ENCODE measurements at places on chromosomes 2 and 18. TPM values are rescaled to one million over a fixed set of nuclear protein-coding genes. Genes with fewer than 3 reads are reported as not detected.
A peak's percentile ranks its signal among the peaks of the same experiment; 100 is the strongest.

GRCh38 chr2:60370814-60371213 is 182.6 kb downstream of the BCL11A start:
- no peaks in the 10 kb centered on the region for H3K27me3 ChIP-seq
- no peak overlapping the region for H3K4me3 ChIP-seq
- H3K27ac ChIP-seq: no peak overlapping the region
- no peaks in the 10 kb centered on the region for H3K36me3 ChIP-seq
- H3K4me1 ChIP-seq: no peaks in the 10 kb centered on the region

DNA sequence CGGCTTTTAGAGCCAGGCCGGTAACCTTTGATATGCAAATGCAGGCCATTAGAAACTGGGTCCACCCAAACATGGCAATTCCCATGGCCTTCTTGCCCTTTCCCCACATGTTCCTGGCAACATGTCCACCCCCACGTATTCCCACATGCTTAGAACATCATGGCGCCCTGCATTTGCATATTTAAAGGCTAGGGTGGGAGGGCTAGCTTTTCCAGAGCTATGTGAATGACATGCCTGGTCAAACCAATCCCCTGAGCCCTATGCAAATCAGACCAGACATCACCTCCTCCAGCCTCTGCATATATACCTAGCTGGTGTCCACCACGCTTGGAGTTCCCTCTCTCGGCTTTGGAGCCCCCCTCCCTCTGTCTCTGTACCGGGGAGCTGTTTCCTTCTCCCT is 481.9 kb downstream of the CDH2 start:
- DNase-seq: no peak
- H3K27me3 ChIP-seq: no peaks in the 10 kb centered on the region
- H3K27ac ChIP-seq: no peak overlapping the region

DNA sequence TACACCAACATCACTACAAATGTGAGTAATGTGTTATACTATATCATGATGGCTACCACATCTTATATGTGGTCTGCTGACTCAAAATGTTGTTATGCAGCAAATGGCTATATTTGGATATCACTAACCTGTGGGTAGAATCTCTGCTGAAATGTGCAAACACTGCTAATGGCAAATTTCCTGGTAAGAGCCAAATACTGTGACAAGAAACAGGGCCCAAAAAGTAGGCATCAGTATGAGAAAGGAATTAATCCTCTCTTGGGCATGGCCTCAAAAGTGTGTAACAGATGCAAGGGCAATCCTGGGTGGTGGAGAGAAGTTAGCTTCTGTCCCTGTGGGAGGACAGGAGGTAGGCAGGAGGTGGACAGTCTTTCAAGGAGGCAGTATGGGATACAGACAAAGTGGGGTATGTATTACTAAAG is 13.3 kb downstream of the ATF2 start:
- H3K4me1 ChIP-seq: no peaks in the 10 kb centered on the region
- H3K4me3 ChIP-seq: no peak overlapping the region
- no peak overlapping the region for H3K27ac ChIP-seq
- H3K27me3 ChIP-seq: no peaks in the 10 kb centered on the region
- no peak for DNase-seq

GRCh38 chr18:60698901-60699300 is 326.3 kb upstream of the MC4R start:
- no peaks in the 10 kb centered on the region for H3K27me3 ChIP-seq
- H3K4me1 ChIP-seq: no peaks in the 10 kb centered on the region
- no peak overlapping the region for H3K27ac ChIP-seq

- DNase-seq: no peak
- H3K4me1 ChIP-seq: no peaks in the 10 kb centered on the region
- H3K36me3 ChIP-seq: no peaks in the 10 kb centered on the region
- H3K27ac ChIP-seq: no peak overlapping the region
Observed at GRCh38 chr2:205954707-205955106, 131.3 kb downstream of the INO80D start.

GRCh38 chr2:45274250-45274926 is 265.1 kb upstream of the SIX2 start:
- H3K27me3 ChIP-seq: no peaks in the 10 kb centered on the region
- no peak overlapping the region for H3K4me3 ChIP-seq
- H3K27ac ChIP-seq: peak overlapping the region; percentile 48
- no peaks in the 10 kb centered on the region for H3K36me3 ChIP-seq
- DNase-seq: peak; percentile 22

- H3K4me3 ChIP-seq: no peak overlapping the region
- DNase-seq: peak; percentile 53
- H3K27me3 ChIP-seq: no peaks in the 10 kb centered on the region
Observed at GRCh38 chr2:234911271-234911670, 40.5 kb upstream of the SH3BP4 start.

DNA sequence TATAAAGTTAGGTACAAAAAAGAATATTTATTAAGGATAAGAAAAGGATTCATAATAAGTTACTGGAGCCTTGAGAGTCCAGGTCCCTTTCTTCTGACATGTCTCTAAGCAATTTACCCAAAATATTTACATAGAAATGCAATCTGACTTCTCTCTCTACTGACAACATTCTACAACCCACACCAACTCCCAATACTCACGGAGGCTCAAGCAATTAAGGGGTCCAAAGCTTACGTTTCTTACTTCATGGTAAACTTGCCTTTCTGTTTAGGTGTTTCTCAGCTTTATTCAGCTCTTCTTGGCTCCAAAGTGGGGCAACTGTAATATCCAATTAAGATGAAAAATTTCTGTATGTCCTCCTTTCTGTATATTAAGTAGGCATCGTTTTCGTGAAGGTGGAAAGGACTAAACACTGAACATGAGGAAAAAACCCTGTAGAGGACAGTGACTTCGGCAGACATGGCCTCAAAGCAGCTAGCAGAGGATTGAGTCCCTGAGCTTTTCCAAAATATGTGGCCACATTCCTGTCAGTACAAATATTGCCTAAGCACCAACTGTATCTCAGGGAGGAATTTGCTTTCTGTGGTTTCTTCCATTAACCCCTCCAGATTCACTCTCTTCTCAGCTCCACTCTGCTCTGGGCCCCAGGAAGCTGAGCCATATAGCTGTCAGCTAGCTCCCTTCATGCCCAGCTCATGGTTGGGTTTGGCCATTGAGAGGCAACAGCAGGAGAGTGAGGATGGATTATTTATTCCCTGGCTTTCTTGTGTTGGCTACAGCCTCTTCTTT is 67.9 kb upstream of the GLS start:
- no peaks in the 10 kb centered on the region for H3K36me3 ChIP-seq
- no peaks in the 10 kb centered on the region for H3K4me1 ChIP-seq
- H3K27me3 ChIP-seq: no peaks in the 10 kb centered on the region
- DNase-seq: no peak
- H3K27ac ChIP-seq: no peak overlapping the region

- no peak overlapping the region for H3K4me3 ChIP-seq
- H3K27ac ChIP-seq: peak overlapping the region; percentile 43
- no peaks in the 10 kb centered on the region for H3K36me3 ChIP-seq
- peak; percentile 30 for DNase-seq
Observed at GRCh38 chr2:216554755-216555154, 56.1 kb downstream of the RPL37A start.

- H3K36me3 ChIP-seq: no peaks in the 10 kb centered on the region
- no peak for DNase-seq
- H3K4me3 ChIP-seq: no peak overlapping the region
- H3K4me1 ChIP-seq: no peaks in the 10 kb centered on the region
Observed at GRCh38 chr2:60629801-60630385, 76.4 kb upstream of the BCL11A start.

GRCh38 chr2:199433204-199433832 is 24.4 kb downstream of the SATB2 start:
- H3K36me3 ChIP-seq: no peaks in the 10 kb centered on the region
- DNase-seq: no peak
- H3K27me3 ChIP-seq: no peaks in the 10 kb centered on the region
- no peaks in the 10 kb centered on the region for H3K4me1 ChIP-seq
- H3K4me3 ChIP-seq: no peak overlapping the region

GRCh38 chr2:30871980-30872789 is 64.9 kb upstream of the CAPN13 start:
- H3K4me3 ChIP-seq: no peak overlapping the region
- no peak overlapping the region for H3K27ac ChIP-seq
- DNase-seq: no peak
- no peaks in the 10 kb centered on the region for H3K4me1 ChIP-seq
- no peaks in the 10 kb centered on the region for H3K36me3 ChIP-seq

GRCh38 chr2:196370381-196370780 is 199.0 kb upstream of the STK17B start:
- H3K4me3 ChIP-seq: no peak overlapping the region
- H3K36me3 ChIP-seq: no peaks in the 10 kb centered on the region
- H3K27ac ChIP-seq: no peak overlapping the region
- no peaks in the 10 kb centered on the region for H3K4me1 ChIP-seq
- no peak for DNase-seq
- no peaks in the 10 kb centered on the region for H3K27me3 ChIP-seq

DNA sequence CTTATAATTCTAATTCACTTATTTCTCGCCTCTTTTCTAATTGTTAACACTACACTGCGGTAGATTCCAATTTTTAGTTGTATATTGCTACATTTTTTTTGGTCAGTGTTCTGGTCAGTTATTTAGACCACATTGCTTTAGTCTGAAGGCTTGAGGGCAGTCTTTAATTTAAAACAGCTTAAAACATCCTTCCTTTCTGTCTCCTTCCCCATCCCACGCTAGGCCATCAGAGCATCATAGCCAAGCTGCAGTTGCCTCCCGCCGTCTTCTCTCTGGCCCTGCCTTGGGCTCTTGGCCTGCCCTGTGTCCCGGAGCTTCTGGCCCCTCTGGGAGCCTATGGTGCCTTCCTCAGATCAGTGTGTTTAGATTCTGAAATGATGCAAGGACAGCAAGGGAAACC is 52.6 kb upstream of the GLI2 start:
- no peak for DNase-seq
- no peak overlapping the region for H3K27ac ChIP-seq
- H3K4me1 ChIP-seq: peaks cover 8% of the 10 kb centered on the region
- no peaks in the 10 kb centered on the region for H3K36me3 ChIP-seq

GRCh38 chr18:13393338-13393737 is 174.8 kb downstream of the LDLRAD4 start:
- H3K27ac ChIP-seq: no peak overlapping the region
- no peaks in the 10 kb centered on the region for H3K36me3 ChIP-seq
- H3K27me3 ChIP-seq: no peaks in the 10 kb centered on the region
- no peak overlapping the region for H3K4me3 ChIP-seq

DNA sequence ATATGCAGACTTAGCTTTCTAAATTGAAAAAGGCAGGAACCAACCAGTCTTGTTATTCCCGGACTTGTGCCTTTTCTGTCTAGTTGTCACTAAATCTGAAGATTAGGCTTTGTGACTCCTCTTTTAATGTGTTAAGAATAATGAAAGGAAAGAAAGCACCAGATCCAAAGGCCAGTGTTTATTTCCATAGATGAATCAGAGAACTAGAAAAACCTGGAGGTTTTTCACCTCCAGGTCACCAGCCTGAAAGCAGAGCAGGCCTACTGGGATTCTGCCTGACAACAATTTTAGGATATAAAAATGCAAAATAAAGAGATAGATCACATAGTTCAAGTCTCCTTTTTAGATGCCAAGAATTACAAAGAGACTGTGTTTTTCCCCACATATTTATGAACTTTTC is 160.4 kb downstream of the GULP1 start:
- no peak overlapping the region for H3K27ac ChIP-seq
- H3K4me1 ChIP-seq: no peaks in the 10 kb centered on the region
- no peak overlapping the region for H3K4me3 ChIP-seq
- no peaks in the 10 kb centered on the region for H3K36me3 ChIP-seq
- no peaks in the 10 kb centered on the region for H3K27me3 ChIP-seq

GRCh38 chr2:155930312-155930711 is 402.2 kb downstream of the NR4A2 start:
- no peaks in the 10 kb centered on the region for H3K27me3 ChIP-seq
- H3K4me3 ChIP-seq: no peak overlapping the region

The SERPINB7 gene
- not detected for total RNA-seq

The RNASEH1 gene
- total RNA-seq: 19.1 TPM

The TCF23 gene
- total RNA-seq: 8.5 TPM

The RFTN2 gene
- total RNA-seq: 2.3 TPM

The ACKR3 gene
- 19.2 TPM for total RNA-seq

The THSD7B gene
- total RNA-seq: 0.51 TPM

Data from prostate gland (tissue), 2 donors.